Lung (tissue), 17 donors: ENCODE measurements at places on chromosomes 1 and 21. TPM values are rescaled to one million over a fixed set of nuclear protein-coding genes. Genes with fewer than 3 reads are reported as not detected.

OVAAL gene
- total RNA-seq, result 0.17 TPM

GPR3 gene
- 0.51 TPM for total RNA-seq

IVL gene
- total RNA-seq, result 0.31 TPM

RBP7 gene
- 5.7 TPM for total RNA-seq

SHISA4 gene
- total RNA-seq, result 15.8 TPM

GRCh38 chr21:44874497-44875315 lies 1.2 kb upstream of the PTTG1IP start:
- peak; percentile 60 for DNase-seq

GRCh38 chr1:232968391-232968790 lies 18.0 kb downstream of the NTPCR start:
- no peak for DNase-seq

- no peak for DNase-seq
Observed at GRCh38 chr1:236425031-236425663, 31.1 kb downstream of the EDARADD start.

DNA sequence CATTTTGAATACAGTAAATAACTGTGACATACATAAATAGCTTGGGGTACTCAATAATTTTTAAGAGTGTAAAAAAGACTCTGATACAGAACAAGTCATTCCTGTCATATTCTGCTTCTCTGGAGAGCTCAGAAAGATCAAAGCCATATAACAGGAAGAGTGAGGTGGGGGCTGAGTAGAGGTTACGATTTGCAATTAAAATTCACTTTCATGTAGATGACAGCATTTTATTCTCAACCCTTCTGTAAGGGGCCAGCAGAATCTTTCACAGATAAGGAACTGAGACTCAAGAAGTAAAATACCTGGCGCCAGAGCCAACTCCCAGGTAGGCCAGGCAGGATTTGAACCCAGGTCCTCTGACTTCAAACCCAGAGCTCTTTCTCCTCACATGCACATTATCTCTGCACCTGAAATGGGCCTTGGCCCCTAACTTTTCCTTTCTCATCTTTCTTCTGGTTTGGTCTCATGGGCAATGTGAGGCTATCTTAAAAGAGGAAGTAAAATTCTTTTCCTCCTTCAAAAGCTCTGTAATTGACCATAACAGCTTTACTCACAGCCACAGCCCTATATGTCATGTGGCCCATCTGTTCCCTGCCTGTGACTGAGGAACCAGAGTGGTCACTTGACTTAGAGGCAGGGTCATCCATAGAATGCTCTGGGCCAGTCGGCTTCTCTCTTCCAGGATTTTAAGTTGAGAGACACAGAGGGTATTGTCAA lies 80.9 kb upstream of the SYT6 start:
- DNase-seq, result no peak

GRCh38 chr21:34960687-34961086 lies 88.4 kb downstream of the RUNX1 start:
- no peak for DNase-seq

DNA sequence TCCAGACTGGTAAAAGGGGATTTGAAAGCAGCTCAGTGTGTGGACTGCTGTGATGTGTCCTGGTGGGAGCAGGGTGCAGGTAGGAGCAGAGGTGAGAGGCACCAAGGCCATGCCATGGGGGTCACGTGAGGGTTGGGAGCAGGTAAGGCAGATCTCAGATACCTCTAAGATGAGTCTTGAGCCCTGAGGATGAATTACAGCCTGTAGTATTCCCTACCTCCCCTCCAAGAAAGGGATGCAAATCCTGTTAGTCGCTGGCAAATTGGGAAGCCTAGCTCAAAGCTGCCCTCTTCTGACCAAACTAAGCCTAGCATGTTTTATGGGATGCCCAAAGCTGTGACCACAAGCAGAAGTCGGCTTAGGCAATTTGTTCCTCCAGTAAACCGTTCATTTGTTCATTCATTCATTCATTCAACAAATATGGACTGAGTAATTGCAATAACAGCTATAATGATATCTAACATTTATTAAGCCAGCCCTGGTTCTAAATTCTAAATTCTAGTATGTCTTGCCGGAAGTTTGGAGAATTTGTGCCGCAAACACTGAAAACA lies 3.9 kb upstream of the NUAK2 start:
- peak; percentile 84 for DNase-seq

GRCh38 chr1:55822891-55823290 lies 607.7 kb upstream of the USP24 start:
- DNase-seq, result no peak

DNA sequence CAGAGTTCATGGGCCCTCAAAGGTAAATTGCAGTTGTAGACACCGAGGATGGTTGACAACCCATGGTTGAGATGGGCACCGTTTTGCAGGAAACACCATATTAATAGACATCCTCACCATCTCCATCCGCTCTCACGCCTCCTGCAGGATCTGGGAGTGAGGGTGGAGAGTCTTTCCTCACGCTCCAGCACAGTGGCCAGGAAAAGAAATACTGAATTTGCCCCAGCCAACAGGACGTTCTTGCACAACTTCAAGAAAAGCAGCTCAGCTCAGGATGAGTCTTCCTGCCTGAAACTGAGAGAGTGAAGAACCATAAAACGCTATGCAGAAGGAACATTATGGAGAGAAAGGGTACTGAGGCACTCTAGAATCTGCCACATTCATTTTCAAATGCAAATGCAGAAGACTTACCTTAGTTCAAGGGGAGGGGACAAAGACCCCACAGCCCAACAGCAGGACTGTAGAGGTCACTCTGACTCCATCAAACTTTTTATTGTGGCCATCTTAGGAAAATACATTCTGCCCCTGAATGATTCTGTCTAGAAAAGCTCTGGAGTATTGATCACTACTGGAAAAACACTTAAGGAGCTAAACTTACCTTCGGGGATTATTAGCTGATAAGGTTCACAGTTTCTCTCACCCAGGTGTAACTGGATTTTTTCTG lies 9.3 kb downstream of the SLAMF8 start:
- DNase-seq, result no peak

GRCh38 chr1:31843506-31843905 lies 27.7 kb upstream of the SPOCD1 start:
- no peak for DNase-seq

- DNase-seq, result no peak
Observed at GRCh38 chr1:241927321-241927720, 30.2 kb upstream of the BECN2 start.

- no peak for DNase-seq
Observed at GRCh38 chr1:226148121-226148648, 38.4 kb downstream of the ACBD3 start.

DNA sequence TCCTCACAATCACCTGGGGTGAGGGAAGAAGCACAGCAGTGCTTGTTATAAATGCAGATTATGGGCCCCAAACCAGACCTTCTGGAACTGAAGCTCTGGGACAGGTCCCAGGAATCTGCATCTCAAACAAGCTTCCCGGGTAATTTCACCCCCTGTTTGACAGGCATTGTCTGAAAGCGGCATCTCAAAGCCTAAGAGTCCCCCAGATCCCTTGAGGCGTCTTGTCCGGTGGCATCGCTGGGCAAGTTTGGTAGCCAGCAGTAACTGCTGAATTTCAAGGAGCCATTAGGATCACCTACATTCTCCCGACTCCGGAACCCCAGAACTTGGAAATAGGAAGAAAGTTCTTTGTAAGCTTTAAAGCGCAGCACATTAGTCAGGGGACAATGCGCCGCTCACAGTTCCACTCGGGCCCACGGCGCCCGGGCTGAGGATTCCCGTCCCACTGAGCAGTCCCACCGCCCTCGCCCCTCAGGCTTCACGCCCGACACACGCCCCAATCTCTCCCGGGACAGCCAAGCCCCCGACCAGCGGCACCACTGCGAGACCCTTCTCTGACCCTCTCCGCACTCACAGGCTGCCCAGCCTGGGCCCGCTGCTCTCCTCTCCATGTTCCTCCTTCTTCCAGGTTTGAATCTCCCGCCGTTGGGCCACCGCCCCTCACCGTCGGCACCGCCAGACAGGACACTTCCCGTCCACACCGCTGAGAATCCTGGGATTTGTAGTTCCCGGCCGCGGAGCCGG lies at the start of gene IQGAP3:
Gene IQGAP3 (minus strand): TSS at position 647 of the 744 bp plus-strand sequence. CDS start 36 bp downstream, at position 611.
- DNase-seq, result peak; percentile 87

- DNase-seq, result peak; percentile 61
Observed at GRCh38 chr1:11473491-11474034, 5.4 kb upstream of the DISP3 start.

DNA sequence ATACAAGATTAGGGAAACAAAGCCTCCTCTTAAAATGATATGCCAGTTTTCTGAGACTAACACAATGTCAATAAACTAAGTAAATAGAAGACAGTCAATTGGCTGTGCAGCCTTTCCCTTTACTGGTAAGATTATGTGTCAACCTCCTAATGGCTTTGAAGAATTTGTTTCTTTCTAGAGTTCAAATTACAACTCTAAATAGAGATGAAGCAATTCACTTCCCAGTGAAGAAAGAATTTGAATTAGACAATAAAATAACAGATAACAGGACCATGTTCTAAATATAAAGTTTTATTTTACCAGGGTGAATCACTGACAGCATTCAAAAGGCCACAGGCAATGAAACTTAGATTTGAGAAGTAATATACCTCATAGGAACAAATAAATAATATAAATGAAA lies 680.3 kb downstream of the PLA2G4A start:
- DNase-seq, result no peak
